Muscle of arm (tissue), 14 donors: ENCODE measurements at places on chromosomes 12 and 14. TPM values are rescaled to one million over a fixed set of nuclear protein-coding genes. Genes with fewer than 3 reads are reported as not detected.

DNA sequence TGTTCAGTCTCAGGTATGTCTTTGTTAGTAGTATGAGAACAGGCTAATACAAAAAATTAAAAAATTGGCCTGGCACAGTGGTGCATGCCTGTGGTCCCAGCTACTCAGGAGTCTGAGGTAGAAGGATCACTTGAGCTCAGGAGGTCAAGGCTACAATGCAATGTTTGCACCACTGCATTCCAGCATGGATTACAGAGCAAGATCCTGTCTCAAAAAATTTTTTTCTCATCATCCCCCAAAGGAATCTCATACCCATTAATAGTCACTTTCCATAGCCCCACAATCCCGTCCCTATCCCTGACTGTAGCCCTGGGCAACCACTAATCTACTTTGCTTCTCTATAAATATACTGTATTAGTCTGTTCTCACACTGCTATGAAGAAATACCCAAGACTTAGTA is 57.8 kb downstream of the TTC8 start:
- no peak for DNase-seq

DNA sequence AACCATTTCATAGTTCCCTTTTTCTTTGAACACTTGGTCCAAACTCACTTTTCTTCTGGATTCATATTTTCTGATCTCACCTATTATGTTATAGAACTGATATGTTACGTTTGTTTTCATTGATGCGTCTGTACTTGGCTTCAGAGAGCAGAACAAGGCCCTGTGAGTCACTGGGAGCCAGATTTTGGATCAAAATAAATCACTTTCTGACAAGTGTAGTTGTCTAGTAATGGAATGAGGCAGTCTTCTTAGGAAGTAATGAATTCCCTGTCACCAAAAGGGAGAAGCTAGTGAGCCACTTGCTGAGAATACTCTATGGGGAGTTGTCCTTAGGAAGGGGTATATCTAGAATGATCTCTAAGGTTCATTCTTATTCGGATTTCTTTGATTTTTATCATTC is 10.2 kb downstream of the BICD1 start:
- DNase-seq: no peak

- DNase-seq: peak; percentile 83
Observed at GRCh38 chr12:91250273-91250665, 67.7 kb upstream of the DCN start.

The MMP14 gene
- polyA plus RNA-seq: 265 TPM

GRCh38 chr14:25111061-25111601 is 61.2 kb upstream of the STXBP6 start:
- DNase-seq: peak; percentile 79

GRCh38 chr12:114695305-114695592 is 11.3 kb upstream of the TBX3 start:
- no peak for DNase-seq

The CCDC196 gene
- not detected for polyA plus RNA-seq

DNA sequence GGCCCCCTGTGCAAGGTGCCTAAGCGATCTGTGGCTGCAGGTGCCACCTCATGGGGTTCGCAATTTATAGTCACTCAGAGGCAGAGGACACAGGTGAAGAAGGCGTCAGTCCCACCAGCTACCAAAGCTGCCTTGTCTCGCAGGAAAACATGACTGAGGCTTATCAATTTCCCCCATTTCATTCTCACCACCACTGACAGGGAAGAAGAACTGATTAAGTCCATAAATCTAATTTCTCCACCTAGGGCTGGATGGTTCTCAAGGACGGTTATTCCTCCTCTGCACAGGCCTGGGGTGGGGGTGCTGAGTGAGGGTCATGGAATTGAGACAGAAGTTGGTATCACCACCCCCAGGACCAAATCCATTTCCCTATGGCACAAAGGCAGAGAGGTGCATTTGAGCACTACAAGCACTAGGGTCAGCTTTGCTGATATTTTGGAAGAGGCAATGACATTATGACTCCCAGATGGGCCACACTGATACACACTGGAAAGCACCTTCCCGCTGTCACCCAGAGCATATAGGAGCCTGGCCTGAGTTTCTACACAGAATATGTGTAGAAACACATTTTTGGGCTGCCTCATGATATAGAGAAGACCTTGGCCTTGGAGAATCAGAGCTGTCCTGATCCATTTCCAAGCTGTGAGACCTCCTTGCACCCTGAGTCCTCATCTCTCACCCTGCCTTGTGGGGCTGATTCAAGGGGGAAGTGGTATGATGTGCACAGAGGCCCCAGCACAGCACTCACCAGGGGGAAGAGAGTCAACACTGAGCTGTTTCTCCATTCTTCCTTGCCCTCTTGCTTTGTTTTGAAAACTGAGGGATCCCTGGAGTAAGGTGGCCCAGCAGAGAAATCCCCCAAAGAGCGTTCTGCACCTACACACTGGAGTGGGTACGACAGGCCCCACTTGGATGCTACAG is 59.4 kb downstream of the PITPNM2 start:
- DNase-seq: no peak

GRCh38 chr12:75020068-75020557 is 189.5 kb downstream of the KCNC2 start:
- DNase-seq: no peak

- peak; percentile 36 for DNase-seq
Observed at GRCh38 chr12:43336962-43337555, 214.9 kb downstream of the ADAMTS20 start.

The MARCHF9 gene
- 12.2 TPM for polyA plus RNA-seq

- no peak for DNase-seq
Observed at GRCh38 chr12:120625557-120626419, 14.6 kb upstream of the CABP1 start.

DNA sequence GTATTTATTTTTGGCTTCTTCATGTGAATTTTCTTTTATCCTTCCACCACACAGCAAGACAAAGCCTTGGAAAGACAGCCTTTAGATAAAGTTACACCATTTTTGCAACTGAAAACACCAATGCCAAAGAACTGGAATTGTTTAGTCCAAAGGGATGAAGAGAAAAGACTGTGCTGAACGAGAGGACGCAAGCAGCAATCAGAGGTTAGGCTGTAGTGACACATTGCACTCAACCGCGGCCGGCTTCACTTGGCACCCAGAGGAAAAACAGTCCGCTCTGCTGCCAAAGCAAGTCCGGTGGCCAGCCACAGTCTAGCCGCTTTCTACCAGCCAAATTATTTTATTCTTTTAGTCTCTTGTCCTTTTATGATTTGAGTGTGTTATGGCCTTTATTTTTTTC is 49.1 kb upstream of the KCNJ8 start:
- no peak for DNase-seq
